GM20000 (cell line): ENCODE measurements at places on chromosomes 6 and 20.
A peak's percentile ranks its signal among the peaks of the same experiment; 100 is the strongest.

DNA sequence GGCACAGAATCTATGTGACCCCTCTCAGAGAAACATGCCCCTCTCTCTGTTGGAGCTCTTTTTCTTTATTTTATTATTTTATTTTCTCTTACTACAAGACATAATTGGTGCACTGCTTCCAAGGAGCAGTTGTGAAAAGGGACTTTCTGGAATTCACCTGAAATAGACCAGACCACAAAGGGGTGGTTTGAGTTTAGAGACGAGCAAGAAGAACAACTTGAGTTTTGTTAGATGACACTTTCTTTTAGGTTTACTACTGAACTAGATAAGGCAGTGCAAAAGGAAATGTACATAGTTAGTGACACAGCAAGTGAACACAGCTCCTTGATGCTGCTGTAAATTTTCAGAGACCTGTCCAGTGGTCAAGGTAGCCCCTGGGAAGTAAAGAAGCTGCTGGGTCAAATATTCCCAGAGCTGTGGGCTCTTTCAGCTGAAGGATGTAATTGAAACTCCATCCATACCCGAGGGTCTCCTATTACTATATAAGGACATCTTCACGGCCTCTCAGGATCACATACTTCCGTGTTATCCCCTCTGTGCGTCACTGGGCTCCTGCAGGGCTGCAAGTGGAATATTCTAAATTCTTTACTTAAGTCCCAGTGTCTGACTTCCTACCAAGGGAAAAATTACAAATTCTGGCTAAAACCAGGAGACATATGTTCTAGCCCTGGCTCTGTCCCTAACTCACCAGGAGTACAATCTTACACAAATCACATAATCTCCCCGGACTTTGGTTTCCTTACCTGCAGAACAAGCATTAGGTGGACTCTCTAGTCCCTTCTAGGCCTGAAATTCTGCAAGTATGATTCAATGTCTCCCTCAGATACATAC is 69.1 kb upstream of the ADTRP start:
- peak; percentile 9 for DNase-seq

DNA sequence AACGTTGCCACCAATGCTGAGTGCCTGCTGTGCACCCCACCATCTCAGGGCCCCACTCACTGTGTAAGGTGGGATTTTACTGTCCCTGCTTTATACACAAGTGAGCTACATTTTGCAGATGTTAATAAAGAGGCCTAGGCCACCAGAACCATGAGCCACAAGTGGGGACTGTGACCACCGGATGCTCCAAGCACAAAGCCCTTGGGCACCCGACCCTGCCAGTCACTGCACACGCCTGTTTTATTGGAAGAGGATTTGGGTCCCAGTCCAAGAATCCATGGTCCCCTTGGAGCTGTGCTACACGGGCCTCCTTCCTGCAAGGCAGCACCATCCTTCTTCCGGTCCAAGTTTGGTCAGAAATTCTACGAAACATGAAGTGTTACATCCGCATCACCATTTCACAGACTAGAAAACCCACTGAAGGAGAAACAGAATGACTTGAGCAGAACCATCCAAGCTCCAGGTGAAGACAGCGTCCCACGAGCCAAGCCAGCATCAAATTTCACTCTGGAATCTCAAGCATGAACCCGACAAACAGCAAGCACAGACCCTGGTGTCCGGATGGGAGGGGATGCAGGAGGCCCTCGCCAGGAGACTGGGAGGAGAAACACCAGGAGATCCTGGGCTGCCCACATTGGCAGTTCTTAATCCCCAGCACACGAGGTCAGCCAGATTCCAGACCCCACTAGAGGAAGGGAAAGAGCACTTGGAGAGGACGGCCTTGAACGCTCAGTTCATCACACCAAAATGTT is 226.9 kb downstream of the DLL1 start:
- DNase-seq = no peak

- peak; percentile 40 for DNase-seq
Measured at GRCh38 chr6:125114248-125114858, 39.2 kb upstream of the TPD52L1 start.

GRCh38 chr20:56967916-56968315 is 298.5 kb downstream of the BMP7 start:
- no peak for DNase-seq

- no peak for DNase-seq
Measured at GRCh38 chr20:14815340-14815739, 477.9 kb upstream of the FLRT3 start.

DNA sequence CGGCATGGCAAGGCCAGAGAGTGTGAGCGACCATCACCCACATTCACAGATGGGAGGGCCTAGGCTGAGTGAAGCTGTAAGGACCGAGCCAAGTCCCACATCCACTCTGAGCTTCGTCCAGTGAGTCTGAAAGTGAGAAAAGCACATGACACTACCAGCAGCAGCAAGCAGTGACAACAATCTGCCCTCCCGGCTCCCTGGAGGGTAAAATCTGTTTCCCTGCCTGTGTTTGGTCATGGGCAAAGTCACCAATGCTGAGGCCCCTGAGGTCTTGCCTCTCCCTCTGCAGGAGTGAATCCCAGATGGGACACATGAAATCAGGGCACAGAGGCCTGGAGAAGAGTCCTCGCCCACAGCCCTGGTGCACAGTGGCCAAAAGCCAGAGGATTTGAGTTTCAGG is 6.4 kb upstream of the CST7 start:
- DNase-seq = no peak

- DNase-seq = no peak
Measured at GRCh38 chr6:10393544-10394225, 21.2 kb downstream of the TFAP2A start.

DNA sequence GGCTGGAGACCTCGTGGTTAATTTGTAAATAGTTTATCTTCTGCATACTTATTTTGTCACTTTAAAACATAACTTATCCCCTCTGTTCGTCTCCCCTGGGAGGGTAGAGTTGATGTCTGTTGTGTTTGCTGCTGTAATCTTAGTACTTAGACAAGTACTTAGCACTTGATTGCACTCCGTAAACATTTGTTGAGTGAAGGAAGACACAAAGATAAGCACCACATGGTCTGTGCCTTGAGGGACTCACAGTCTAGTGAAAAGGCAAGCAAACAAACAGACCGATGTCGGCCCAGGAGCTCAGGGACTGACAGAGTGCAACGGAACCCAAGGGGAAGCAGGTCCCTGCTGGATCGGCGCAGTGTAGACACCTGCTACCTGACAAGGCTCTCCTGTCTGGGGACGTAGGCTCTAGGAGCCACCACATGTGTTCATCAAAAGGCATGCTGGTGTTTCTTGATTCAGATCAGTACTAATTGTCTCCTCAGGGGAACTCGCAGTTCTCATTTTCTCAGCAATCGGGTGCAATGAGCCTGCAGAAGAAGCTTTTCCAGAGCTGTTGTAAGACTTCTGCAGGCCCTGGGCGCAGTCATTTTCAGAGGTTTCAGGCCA is 31.4 kb downstream of the EDN3 start:
- DNase-seq = no peak

- no peak for DNase-seq
Measured at GRCh38 chr6:11908436-11909105, 103.5 kb upstream of the HIVEP1 start.

- peak; percentile 47 for DNase-seq
Measured at GRCh38 chr6:137171824-137172733, 1.4 kb downstream of the IL22RA2 start.
